ENCODE measurements at places on chromosomes 7 and 10.

DNA sequence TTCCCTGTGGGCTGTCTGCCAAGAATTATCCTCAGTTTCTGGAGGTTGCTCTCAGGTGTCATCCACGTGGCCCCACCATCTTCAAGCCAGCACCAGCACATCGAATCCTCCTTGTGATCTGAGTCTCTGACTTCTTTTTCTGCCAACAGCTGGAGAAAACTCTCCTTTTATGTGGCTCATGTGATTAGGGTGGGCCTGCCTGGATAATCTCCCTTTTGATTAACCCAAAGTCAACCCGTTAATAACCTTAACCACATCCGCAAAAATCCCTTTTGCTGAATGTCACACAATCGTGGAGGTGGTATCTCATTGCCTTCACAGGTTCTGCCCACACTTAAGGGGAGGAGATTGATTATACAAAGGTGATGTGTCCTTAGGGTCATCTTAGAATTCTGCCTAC, 73.8 kb downstream of the LRGUK start:
- DNase-seq, result no peak

GRCh38 chr10:3395458-3395861, 222.9 kb upstream of the PITRM1 start:
- no peak for DNase-seq

- DNase-seq, result no peak
Measured at GRCh38 chr7:151710121-151710640, 166.7 kb downstream of the PRKAG2 start.

DNA sequence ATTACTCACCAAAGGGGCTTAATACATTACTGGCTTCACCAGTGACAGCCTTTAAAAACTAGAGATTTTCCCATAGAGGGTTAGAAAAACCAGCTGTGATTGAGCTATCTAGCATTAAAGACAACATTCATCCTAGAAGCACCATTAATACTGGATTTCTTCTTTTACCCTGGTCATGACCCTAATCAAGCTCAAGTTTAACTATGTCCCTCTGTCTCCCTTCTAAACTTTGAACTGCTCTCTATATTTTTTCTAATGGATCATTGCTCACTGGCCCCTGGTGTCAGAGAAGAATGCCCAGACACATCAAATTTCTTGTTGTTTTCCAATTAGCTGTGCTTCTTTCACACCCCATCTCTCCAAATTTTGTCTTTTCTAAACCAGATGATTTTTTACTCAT, 1101.3 kb downstream of the XPNPEP1 start:
- no peak for DNase-seq

Measured in GM20000 (cell line).